ENCODE measurements at places on chromosomes 12 and 14.

DNA sequence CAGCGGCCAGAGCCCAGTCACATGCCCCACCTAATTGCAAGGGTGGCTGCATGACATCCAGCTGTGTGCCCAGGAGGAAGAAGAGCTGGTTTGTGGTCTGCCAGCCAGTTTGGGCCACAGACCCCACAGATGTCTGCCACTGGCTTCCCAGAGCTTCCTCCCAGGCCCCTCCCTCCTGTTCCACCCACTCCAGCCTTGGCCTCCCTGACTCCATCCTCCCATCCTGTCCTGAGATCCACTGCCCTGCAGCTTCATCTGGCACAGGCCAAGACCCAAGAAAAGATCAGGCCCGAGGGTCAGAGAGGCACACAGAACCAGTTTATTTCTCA, 5.9 kb downstream of the NGB start:
- DNase-seq, result no peak

DNA sequence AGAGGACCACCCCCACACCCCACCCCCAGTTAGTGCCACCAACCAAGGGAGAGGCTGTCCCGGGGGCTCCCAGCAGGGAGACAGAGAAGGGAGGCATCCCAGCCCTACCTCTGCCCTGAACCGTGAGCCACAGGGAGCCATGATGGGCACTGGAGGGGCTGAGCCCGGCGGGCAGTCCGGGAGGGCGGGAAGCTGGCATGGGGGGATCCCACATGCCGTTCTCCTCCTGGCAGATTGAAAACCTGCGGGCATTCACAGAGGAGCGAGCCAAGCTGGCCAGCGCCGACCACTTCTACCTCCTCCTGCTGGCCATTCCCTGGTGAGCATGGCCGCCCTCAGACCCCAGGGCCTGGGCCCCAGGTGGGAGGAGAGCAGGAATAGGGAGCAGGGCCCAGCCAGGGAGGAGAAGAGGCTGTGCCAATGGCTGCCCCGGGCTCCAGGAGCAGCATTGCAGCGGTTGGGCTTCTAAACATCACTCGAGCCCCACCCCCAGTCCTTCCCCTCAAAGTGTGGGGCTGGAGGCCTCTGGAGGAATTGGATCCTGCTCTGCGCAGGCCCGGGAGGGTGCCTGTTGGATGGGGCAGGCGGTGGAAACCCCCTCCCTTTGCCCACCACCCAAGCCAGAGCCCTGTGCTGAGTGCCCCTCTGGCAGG, 14.5 kb upstream of the ADSS1 start:
- DNase-seq, result no peak

GRCh38 chr14:89378119-89378518, 38.9 kb downstream of the FOXN3 start:
- DNase-seq, result no peak

GRCh38 chr12:89947437-89948270, 239.0 kb upstream of the ATP2B1 start:
- DNase-seq, result no peak

Data from NCI-H526 (cell line).